ENCODE measurements at places on chromosomes 4 and X.

DNA sequence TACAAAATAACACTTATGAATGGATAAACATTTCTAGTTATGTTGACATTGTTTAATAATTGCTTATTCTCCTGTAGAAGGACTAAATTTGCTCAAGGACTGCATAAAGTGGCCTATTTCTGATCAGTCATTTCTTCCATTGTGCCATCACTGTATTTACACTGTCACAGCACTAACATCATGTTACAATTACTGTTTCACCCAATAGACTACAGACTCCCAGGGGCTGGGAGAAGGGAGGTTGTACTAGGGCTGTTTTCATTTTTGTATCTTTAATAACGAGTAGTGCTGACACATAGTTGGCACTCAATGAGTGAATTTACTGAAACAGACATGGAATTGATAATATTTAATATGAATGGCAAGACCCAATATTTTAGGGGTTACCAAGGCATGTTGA is 139.5 kb downstream of the SLC10A7 start:
- DNase-seq = peak; percentile 19

GRCh38 chr4:53912766-53913497 is 151.5 kb downstream of the CHIC2 start:
- no peak for DNase-seq

- DNase-seq = peak; percentile 9
These were observed 63.3 kb downstream of the GPAT3 start for GRCh38 chr4:83599183-83599582.

DNA sequence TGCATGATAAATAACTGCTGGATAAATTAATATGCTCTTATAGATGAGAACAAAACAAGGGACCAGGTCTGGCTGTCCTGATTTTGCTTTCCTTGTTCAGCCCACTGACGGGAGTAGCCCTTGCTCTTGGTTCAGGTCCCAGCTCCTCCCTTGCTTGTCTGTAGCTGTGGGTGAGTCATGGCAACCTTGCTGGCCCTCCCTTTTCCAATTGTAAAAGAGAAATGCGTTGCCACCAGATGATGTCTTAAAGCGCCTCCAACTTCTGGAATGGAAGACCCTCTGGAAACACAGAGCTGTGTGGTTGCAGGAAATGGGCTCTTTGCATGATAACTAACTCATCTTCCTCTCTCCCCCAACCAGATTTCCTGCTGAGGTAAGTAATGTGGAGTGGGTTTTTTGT is 171.4 kb downstream of the AASDH start:
- DNase-seq = no peak

DNA sequence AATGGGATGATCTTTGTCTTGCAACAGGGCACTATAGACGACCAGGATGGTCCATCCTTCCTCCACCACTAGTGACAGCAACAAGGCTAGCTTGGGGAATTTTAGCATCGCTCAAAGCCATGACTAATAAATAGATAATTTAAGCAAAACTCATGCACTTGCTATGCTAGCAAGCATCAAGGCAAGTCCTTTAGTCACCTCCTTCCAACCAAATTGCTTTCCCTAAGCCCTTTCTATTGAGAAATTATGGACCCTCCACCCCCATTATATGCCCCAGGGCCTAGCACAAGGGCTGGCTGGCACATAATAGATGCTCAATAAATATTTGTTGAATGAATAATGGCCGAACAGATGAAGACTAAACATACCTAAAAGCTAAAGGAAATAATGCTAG is 28.6 kb downstream of the SLC16A2 start:
- DNase-seq = no peak

GRCh38 chr4:85807247-85807950 is 332.4 kb downstream of the ARHGAP24 start:
- DNase-seq = no peak
